ENCODE measurements at places on chromosomes 4 and X.

DNA sequence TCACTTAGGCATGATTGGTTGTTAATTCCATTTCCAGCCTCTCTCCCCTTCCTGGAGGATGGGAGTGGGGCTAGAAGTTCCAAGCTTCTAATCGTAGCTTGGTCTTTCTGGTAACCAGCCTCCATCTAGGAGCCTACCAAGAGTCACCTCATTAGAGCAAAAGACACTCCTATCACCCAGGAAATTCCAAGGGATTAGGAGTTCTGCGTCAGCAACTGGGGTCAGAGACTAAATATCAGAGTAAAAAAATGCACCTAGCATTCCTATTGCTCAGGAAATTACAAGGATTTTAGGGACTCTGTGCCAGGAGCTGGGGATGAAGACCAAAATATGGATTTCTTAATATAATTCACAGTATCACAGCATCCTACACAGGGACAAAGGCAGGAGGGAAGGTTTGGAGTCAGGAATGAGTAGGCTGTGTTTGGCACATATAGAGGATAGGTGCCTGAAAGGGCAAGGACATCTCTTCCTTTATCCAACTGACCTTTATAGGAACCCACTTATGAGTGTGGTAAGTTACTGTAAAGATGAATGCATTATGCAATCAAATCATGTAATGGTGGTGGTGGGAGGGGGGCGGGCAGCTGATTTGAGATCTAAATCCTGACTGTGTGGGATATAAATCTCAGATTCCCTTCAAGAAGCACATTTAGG is 30.5 kb upstream of the LIMCH1 start:
- DNase-seq, result no peak

GRCh38 chr4:107710493-107711459 is 9.3 kb downstream of the PAPSS1 start:
- DNase-seq, result no peak

DNA sequence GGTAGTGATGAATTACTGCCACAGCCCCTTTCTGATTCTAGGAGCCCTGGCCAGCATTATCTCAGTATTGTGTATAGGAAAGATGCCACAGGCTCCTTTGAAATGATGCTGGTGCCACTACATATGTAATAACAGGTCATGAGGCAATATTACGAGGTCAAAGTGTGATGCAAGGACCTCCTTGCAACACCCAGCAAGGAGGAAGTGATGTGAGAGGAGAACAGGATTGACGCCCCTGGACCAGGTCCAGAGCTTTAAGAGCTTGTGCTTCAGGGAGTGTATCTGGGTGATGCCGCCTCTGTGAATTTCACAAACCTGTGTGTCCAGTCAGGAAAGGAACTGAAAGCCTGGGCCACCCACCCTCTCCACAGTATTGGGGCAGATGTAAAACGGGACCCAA is 261.8 kb downstream of the MID1IP1 start:
- DNase-seq, result no peak

DNA sequence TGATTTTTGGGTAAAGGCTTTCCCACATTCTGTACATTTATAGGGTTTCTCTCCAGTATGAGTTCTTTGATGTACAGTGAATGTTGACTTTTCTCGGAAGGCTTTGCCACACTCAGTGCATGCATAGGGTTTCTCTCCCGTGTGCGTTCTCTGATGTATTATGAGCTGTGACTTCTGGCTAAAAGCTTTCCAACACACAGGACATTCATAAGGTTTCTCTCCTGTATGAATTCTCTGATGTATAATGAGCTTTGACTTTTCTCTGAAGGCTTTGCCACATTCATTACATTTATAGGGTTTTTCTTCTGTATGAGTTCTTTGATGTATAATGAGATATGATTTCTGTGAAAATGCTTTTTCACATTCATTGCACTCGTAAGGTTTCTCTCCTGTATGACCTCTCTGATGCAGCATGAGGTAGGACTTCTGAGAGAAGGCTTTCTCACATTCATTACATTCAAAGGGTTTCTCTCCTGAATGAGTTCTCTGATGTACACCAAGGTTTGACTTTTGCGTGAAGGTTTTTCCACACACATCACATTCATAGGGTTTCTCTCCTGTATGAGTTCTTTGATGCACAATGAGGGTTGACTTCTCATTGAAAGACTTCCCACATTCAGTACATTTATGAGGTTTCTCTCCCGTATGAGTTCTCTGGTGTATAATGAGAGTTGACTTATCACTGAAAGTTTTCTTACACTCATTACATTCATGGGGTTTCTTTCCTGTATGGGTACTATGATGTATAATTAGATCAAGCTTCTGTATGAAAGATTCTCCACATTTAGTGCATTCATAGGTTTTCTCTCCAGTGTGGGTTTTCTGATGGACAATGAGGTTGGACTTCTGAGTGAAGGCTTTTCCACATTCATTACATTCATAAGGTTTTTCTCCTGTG is 27.3 kb downstream of the ZNF182 start:
- no peak for DNase-seq

DNA sequence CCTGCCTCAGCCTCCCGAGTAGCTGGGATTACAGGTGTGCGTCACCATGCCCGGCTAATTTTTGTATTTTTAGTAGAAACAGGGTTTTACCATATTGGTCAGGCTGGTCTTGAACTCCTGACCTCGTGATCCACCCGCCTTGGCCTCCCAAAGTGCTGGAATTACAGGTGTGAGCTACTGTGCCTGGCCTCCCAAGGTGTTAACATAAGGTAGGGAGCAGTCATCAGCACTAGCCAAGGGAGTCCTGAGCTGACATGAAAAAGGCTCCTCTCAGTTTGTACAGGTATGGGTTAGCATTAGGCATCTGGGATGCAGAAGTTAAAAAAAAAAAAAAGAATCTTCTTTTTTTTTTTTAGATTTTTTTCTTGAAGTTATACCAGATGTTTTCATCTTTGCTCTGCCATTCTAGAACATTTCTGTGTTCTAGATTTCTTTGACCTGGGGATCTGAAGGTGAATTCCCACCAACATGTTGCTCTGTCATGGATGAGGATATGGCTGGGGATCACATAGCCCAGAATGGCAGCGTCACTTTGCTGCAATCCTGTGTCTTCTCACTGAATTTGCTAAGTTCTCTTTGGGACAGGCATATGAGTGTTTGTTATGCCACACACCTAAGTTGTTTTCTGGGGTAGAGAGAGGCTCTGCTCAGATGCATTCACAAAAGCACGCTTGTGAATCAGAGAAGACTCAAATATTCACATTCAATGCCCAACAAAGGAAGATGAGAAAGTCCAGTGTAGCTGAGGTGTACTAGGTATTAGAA is 24.4 kb upstream of the PLA2G12A start:
- no peak for DNase-seq

DNA sequence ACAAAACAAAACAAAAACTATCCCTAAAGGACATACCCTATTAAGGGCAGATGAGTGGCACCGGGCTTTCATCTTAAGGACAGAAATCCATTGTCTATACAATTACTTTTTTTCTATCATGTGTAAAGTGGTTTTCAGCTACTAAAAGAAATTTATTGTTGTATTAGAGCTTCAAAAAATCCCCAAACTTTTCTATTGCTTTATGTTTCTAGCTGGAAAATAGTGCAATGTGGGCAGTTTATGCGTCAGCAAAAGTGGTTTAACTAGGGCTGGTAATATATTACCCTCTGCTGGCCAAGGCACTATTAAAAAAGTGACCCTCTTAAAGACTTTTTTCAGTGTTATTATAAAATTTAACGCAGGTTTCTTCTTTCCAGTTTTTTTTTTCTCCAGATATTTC is 15.5 kb upstream of the GPR82 start:
- DNase-seq, result no peak

DNA sequence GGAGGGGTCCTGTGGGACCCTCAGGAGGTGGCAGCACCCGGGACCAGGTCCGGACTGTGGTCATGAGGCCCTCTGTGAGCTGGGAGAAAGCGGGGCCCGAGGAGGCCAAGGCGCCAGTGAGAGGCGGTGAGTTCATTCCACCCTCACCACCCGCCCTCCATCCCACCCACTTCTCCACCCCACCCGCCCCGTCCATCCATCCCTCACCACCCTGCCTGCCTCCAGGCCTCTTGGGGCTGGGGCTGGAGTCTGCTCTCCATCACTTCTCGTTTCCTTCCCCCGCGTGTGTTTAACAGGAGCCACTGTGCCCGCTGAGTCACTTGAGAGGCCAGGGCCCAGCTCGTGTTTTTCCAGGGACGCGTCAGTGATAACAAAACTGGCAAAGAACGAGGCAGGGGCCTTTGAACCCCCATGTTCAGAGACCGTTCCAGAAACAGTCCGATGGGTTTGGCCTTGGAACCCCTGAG is 6.2 kb downstream of the SH3TC1 start:
- DNase-seq, result no peak

- DNase-seq, result no peak
These were observed 161.1 kb upstream of the NDST4 start for GRCh38 chr4:115274545-115274944.

DNA sequence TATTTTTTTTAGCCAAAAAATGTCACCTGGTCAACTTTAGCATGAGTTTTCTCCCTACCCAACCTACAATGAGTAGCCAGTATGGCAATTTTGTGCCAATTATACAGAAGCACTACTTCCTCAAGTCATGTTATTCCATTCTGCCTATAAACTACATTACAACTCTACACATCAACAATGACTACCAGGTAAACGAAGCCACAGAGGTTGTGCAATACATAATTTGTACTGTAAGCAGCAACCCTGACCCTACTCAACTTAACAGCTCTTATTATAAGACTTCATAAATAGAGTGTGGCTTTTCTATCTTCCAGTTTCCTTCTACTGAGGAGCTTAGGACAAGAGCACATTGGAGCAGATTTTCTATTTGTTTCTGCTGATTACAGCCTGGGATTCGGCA is 160.5 kb downstream of the HS3ST1 start:
- DNase-seq, result no peak

GRCh38 chr4:182063651-182064050 is 179.6 kb upstream of the TENM3 start:
- DNase-seq, result no peak

- DNase-seq, result no peak
These were observed 30.2 kb downstream of the PPP2R3B start for GRCh38 chrX:356385-357034.

GRCh38 chrX:77935886-77936285 is 25.4 kb downstream of the ATP7A start:
- no peak for DNase-seq

DNA sequence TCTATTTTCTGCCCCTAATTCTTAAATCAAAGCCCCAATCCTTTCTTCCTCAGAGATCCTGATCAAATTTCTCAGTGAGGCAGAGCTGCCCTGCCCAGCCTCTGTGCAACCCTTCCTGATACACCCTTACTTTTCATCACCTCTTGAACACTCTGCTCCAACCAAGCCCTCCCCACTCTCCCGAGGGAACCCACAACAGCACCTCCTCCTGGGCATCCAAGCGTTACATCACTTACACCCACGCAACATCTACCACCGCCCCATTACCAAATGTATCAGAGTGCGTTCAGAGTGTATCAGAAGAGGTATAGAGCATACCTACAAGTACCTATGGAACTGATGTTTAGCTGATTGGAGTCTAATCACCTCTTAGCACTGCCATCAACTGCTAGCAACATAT is 186.5 kb downstream of the RAP1GDS1 start:
- DNase-seq, result no peak

GRCh38 chrX:20053537-20053936 is 62.7 kb upstream of the BCLAF3 start:
- DNase-seq, result no peak

GRCh38 chr4:148868191-148868590 is 426.0 kb upstream of the NR3C2 start:
- DNase-seq, result no peak

DNA sequence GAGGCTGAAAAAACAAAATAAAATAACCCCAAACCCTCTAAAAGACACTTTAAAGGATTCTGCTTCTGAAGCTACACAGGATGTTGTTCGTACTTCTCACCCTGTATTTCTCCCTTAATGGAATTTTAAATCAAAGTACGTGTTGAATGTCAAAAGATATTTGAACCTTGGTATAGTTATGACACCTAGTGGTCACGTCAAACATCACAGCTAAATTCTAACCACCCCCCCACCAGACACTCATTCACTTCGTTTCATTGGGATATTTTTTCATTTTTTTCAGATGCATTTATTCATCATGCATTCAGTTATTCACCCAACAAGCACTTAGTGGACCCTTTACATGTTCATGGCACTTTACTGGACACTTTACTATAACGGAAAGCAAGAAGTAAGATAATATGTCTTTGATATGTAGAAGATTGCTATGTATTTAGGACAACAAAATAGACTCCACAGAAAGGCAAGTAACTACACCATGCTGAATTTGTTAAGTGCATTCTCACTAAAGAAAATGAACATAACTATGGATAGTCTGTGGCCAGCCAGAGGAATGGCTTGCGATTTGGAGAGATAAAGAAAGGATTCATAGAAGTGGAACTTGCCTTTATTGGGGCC is 62.5 kb upstream of the GPR174 start:
- peak; percentile 8 for DNase-seq

DNA sequence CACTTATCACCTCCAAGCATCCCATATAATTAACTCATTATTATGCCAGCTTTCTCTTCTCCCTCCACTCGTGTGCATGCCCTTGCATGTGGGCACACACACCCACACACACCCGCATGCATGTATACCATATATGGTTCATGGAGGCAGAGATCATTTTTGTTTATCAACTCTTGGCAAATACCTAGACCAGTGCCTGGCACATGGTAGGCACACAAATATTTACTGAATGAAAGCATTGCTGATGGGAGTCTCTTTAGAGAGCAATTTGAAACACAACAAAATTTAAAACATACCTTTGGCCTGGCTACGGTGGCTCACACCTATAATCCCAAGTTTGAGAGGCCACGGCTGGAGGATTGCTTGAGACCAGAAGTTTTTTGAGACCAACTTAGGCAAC is 51.1 kb upstream of the SLC10A4 start:
- DNase-seq, result no peak

GRCh38 chr4:170128219-170128804 is 38.6 kb upstream of the AADAT start:
- no peak for DNase-seq

DNA sequence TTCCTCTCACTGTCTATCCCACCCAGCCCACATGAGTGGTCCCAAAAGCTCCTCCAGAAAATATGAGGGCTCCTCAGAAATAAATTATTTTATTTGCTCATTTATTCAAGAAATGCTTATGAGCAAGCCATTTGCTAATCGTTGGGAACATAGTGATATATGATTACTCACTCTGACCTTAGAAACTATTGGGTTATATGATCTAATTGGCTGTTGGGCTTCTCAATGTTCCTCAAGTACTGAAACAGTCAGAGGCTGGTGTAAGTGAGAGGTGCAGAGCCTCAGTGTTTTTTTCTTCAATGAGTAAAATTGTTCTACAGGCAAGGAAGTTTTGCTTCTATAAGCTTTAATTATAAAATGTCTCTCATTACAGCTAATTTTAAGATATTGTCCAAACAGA is 893.8 kb upstream of the INTU start:
- DNase-seq, result no peak

- no peak for DNase-seq
These were observed 49.8 kb downstream of the MANBA start for GRCh38 chr4:102710986-102711385.

DNA sequence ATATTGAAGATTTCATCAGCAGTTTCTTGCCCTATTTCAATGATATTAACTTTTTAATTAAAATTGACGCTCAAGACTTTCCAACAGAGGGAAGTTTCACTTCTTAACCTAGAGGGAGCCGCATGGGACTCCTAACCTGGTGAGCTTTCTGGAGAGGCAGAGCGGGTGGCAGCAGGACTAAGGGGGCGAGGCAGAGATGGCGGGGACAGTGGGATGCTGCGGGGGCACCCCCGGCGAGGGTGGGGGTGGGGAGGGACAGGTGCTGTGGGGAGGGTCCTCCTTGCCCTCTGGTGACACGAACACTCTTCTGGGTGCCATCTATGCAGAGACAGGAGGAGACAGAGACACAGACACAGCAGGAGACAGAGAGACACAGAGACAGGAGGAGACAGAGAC is 104.4 kb downstream of the ADRA2C start:
- DNase-seq, result no peak

- DNase-seq, result no peak
These were observed 37.9 kb upstream of the TENM3 start for GRCh38 chr4:182205306-182205705.

Measured in endothelial cell (in vitro differentiated cells).